Fibroblast of skin of left biceps (primary cell): ENCODE measurements at places on chromosomes 12 and 14.

DNA sequence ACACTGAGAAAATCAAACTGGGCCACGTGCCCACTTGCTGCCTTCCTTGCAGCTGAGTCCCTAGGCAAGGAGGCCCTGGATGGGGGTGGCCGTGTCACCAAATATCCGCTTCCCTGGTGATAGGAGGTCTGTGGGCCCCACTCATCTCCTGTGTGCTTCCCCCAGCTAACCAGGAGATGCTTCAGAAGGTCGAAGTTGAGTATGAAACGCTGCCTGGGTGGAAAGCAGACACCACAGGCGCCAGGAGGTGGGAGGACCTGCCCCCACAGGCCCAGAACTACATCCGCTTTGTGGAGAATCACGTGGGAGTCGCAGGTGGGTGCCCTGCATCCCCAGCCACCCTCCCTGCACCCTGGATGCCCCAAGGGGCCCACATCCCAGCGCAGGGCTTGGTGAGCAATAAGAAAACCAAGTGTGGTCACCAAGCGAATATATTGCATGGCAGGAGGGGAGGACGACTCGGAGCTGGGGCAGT is 6.8 kb upstream of the SIVA1 start:
- no peak for DNase-seq

DNA sequence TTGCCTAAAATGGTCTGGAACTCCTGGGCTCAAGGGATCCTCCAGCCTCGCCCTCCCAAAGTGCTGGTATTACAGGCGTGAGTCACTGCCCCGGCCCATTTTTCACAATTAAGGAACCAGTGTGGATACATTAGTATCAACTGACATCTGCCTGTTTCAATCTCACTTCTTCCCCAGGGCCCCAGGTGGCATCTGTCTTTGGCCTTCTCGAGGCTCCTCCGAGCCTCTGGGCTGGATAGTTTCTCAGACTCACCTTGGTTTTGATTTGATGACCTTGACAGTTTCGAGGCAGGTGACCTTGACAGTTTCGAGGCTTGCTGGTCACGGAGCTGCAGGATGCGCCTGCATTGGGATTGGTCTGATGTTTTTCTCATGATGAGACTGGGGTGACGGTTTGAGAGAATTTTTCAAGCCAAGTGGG is 41.0 kb upstream of the NCOR2 start:
- DNase-seq, result no peak

DNA sequence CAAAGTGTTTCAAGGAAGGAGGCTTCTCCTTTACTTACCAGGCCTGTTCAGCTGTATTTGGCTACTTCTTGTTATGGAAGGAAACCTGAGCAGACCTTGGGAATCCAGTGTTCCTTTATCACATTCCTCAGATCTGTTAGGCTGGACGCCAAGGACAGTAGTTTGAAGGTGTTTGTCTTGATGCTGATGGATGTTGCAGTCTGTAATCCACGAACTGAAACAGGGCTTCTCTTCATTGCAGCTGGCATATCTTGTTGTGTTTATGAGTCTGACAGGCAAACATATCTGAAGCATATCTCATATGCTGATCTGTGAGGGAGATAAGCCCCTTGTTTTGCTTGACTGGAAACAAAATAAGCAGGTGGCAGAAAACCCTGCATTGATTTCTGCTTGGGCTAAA is 904.3 kb downstream of the NRXN3 start:
- DNase-seq, result no peak

DNA sequence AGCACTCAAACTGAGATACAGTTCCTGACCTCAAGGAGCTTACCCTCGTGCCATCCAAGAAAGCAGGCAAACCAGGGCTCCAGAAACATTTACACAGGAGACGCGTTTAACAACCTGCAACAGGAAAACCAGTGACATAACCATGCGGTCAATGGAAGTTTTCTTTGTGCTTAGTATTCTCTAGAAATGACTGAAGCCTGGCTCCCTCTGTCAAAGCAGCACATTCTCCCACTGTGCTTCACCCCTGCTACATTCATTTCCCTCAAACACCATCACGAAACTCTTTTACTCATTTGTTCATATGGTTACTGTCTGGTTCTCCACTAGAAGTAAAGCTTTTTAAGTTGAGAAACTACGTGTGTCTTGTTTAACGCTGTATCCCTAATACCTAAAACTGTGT is 161.3 kb upstream of the CCND2 start:
- no peak for DNase-seq

GRCh38 chr14:35201066-35201465 is 78.7 kb downstream of the PRORP start:
- no peak for DNase-seq

GRCh38 chr12:53330671-53331070 is 5.5 kb downstream of the SP7 start:
- no peak for DNase-seq

- DNase-seq, result no peak
Observed at GRCh38 chr14:24071144-24071697, at the start of gene CPNE6. Gene CPNE6 (plus strand): TSS chr14:24071562. CDS start chr14:24072937, 1,375 bp downstream.

DNA sequence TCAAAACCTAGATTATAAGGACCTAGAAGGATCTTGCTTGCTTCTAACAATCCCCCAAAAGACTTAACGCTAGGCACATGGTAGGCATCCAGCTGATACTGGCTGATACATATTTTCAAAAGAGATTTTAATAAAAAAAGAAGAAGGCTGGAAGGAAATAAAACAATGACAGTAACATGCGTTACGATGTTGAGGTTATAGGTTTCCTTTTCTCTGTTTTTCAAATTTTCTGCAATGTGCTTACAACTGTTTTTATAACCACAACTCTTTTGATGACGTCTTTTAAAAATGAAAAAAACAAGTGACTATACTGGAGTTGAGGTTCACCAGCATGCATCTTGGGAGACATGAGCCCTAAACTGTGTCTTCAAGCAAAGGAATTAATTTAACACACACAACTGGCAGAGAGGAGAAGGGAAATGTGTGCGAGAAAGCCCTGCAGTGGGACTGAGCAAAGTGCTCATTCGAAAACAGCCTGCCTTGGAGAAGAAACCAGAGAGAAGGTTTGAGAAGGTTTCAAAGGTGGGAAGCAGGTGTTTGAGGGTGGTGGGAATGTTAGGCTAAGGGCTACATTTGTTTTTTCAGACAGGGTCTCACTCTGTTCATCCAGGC is 80.4 kb downstream of the DUSP16 start:
- DNase-seq, result no peak

DNA sequence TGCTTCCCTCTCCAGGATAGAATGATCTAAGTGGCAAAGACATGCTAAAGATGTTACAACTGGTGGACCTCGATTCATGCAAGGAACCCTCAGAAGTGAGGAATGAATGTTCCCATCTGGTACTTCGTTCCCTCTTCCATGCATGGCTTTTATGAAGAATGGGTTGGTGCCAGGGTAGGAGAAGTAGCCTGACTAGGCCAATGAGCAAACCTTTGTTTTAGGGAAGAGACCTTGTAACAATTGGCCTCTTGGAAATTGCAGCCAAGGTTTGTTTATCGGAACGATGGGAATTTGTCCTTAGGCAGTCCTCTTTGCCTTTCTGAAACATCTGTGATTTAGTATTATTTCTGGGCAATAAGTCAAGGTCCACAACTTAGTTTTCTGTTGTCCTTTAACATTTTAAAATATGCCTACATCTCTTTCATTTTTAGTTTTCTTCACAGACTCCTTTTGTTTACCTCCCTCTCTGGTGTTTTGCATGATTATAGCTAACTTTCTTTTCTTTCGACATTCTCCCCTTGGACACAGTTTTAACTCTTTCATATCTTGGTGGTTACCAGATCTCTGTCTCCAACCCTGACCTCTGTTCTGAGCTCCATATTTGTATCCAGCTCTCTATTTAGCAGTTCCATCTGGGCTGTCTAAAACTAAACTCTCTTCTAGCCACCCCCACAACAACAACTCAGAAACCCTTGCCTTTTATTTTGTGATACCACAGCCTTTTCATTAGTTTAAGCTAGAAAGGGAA is 70.0 kb downstream of the DIP2B start:
- no peak for DNase-seq

- no peak for DNase-seq
Observed at GRCh38 chr14:72614891-72615415, 278.9 kb downstream of the DPF3 start.

GRCh38 chr14:23030936-23031335 is 3.8 kb downstream of the PSMB5 start:
- no peak for DNase-seq

DNA sequence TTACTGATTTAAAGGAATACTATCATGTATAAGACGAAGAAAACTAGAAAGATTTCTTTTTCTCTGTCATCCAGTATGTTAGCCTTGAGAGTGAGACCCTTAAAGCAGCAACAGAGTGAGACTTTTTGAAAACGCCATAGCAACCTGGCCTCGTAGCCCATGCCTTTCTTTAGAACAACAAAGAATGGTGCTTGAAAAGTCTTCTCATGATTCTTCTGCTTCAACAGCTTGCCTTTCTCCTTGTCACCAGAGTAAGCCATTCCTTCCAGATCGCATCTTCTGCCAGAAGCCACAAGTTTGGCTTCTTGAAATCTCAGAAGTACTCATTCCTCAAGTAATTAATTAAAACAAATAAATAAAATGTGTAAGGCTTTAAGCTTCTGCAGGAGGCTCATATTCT is 109.3 kb downstream of the PDE3A start:
- DNase-seq, result no peak

DNA sequence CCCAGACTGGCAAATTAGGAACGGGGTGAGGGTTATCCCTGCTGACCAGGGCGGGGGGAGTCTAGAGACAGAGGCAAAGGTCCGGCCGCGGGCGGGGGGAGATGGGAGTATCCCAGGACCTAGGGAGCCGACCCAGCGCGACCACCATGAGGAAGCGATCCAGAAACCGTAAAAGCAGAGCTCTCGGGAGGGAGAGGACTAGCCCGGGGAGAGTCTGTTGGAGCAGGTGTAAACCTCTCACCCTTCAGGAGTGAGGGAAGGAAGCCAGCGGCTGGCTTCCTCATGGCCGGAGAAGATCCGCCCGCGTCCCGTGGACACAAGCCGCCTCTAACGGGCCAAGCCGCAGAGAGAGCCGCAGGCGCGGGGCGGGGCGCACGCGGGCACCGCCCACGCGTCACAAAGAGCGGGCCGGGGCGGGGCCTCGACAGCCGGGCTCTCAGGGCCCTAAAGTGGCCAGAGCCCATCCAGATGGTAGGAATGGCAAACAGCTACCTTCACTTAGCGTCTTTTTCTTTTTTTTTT is at the start of gene ACRBP:
TSS of gene ACRBP (minus strand) at position 350 of the 522 bp plus-strand sequence. CDS start at position 284, 66 bp downstream.
- DNase-seq, result no peak

GRCh38 chr12:80946591-80946990 is 8.9 kb upstream of the LIN7A start:
- DNase-seq, result no peak

- no peak for DNase-seq
Observed at GRCh38 chr12:62760779-62761178, 174.2 kb downstream of the PPM1H start.

GRCh38 chr12:131856366-131857097 is 28.3 kb downstream of the MMP17 start:
- no peak for DNase-seq

DNA sequence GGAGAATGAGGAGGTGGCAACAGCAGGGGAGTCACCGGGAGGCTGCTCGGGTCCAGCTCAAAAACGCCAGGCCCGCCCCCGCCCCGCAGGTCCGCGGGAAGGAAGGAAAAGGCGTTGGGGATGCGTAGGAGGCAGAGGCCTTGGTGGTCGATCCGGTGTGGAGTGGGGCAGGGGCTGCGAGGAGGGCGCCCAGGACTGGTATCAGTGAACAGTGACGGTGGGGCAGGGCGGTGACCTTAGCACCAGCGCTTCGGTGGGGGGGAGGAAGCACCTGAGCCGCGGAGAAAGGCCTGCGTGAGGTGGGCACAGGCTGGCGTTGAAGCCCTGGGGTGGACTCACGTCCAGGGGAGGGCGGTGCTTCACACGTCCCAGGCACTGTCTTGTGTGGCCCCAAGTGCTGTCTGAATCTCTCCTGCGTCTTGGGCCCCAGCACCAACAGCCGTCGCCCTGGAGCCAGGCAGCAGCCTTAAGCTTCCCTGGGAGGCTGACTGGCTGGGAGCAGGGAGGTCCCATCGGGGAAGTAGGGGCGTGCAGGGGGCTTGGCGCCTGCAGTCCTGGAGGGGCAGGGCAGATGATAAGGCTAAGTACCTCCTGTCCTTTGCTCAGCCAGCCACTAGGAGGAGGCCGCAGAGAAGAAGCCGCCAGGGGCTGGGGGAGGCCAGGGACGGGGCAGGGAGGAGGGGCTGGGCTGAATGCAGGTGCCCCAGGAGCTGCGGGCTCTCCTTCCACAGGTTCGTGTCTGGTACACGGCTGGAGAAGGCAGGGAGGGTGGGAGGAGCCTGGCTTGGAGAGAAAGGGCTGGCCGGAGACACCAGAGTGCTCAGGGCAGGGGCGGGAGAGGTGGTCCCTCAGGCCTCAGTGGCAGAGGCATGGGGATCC is 26.5 kb downstream of the ZBTB42 start:
- no peak for DNase-seq

GRCh38 chr12:67320614-67321295 is 51.6 kb downstream of the CAND1 start:
- no peak for DNase-seq

- DNase-seq, result no peak
Observed at GRCh38 chr12:68469113-68469512, 137.0 kb upstream of the MDM1 start.

DNA sequence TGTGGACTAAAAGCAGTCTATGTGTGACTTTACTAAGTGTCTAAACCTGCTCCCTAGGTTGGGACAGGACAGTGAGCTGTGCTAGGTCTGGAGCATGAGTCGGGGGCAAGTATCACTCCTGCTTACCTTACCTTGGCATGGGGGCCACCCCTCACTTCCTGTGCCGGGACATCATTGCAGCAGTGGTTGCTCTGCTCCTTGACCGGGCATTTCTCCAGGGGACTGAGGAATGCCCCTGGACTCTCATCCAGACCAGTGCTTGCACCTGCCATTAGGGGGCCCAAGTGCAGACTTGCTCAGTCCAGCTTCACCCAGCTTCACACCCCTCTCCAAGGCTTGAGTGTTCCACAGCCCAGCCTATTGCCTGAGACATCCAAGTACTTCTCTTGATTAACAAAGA is 84.7 kb upstream of the NELL2 start:
- no peak for DNase-seq

DNA sequence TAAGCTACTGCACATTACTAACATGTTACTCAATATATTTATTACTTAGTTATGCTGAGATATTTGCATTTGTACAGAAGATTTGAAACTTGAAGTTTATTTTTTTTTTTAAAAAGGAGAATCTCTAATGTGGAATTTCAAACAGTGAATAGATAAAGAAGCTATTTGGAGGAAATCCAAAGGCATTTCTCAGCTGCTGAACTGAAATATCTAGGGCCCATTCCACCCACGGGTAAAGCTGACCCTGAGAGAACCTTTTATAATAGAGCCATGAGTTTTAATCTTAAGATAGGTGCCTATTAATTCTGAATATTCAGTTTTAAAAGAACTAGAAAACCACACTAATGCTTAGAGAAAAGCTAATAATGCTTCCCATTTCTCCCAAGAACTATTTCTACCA is 225.4 kb upstream of the CAND1 start:
- no peak for DNase-seq

- no peak for DNase-seq
Observed at GRCh38 chr12:108297895-108298760, 41.0 kb downstream of the CMKLR1 start.

GRCh38 chr12:41011939-41012338 is 176.2 kb upstream of the PDZRN4 start:
- DNase-seq, result no peak
